Activated naive CD8-positive, alpha-beta T cell treated with anti-CD3 and anti-CD28 coated beads for 36 hours (primary cell): ENCODE measurements at places on chromosomes 2 and 18.

- DNase-seq, result no peak
Measured at GRCh38 chr2:149994057-149994728, 406.6 kb upstream of the MMADHC start.

GRCh38 chr2:126100962-126101361 lies 555.0 kb upstream of the GYPC start:
- no peak for DNase-seq

DNA sequence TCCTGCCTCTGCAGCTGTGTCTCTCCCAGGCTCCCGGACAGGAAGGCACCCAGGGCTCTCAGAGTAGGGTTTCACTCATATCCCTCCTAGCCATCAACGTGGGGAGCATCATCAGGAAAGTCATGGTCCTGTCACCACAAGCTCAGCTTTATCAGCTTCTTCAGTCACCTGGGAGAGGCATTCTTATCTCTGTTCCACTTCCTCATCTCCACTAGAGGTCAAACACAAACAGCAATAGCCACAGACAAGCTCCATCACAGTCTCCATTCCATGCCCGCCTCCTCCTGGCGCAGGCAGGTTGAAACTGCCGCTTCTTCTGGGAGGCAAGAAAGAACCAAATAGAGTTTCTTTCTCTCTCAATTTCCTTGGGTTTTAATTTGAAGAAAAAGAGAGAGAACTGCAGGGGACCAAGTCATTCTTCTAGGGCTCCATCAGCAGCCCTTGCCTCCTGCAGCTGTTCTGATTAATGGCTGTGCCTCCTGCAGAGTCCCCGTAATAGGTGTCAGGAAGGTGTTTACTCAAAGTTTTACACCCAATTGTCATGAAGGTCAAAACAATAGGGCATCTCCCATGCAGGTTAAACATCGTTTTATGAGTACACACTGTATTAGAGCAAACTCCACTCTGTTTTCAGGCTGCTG lies 377.9 kb downstream of the TMEM182 start:
- DNase-seq, result no peak

GRCh38 chr2:169838743-169839489 lies 11.7 kb downstream of the UBR3 start:
- DNase-seq, result no peak

DNA sequence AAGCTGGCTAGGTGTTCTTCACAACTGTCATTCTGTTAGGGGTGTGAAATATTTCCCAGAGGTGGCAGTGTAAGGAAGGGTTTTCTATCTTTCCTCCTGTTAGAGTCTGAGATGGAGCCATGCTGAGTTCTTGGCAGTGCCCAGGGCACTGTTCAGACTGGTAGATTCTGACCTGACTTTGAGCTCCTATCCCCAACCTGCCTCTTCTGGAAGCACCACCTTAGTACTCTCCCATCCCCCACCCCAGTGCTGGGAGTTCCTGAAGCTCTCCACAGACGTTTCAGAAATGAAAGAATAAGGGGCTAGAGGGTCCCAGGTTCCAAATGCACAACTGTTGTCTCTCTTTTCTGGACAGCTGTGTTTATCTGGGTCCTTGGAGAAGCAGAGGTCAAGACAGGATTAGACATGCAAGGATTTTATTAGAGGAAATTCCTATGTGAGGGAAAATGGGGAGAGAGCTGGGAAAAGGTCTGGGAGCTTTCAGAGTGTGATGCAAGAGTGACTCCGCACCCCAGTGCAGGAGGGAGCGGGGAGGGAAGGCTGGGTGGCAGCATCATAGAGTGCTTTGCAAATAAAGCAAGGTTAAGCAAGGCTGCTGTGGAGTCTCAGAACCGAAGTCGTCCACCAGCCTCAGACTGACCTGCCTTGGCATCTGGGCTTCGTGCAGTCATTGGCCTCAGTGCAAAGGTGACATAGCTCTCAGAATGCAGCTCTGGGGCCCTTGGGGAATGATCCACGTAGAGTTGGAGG lies 75.5 kb downstream of the SLC4A3 start:
- DNase-seq, result no peak
